ENCODE measurements at places on chromosomes 5 and 9.
A peak's percentile ranks its signal among the peaks of the same experiment; 100 is the strongest.

GRCh38 chr5:61308712-61309111, 23.3 kb upstream of the ZSWIM6 start:
- DNase-seq = no peak

DNA sequence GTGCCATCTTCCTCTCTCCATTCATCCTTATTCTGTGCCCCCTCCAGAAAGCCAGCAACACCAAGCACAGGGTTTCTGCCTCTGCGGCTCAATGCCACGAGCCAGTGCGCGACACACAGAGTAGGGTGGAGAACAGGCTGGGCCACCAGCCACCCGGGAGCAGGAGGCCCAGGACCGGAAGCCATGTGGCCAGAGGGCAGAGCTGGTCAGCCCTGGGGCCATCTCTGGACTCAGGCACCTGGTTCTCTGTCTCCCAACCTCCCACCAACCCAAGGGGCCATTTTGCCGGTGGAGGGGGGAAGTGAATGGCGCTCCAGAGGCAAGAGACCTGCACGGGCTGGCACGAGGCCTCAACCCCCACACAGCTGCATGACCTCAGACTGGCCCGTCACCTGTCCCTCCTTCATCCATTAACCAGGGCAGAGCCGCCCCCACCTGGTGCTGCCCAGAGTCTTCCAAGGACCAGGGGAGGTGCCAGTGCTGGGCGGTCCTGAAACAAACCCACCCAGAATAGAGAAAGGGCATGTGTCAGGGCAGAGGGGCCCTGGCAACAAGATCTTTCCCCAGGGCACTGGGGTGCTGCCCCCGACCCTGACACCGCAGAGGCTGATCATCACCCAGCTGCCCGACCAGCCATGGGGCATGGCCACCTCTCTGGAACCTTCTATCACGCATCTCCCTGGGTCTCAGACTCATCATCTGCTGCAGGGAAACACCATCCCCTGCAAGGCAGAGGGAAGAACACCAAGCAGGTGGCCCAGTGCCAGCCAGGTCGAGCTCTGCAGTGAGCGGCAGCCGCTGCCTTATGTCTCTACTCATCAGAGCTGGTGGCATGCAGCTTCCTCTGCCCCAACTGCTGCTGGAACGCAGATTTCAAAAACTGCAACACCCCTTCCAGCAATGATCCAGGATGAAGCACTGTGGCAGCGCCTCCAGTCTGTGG, 11.9 kb downstream of the VAV2 start:
- no peak for DNase-seq

- DNase-seq = peak; percentile 55
Observed at GRCh38 chr5:180090769-180091546, 19.4 kb upstream of the RNF130 start.

GRCh38 chr9:87547671-87548081, 50.0 kb downstream of the DAPK1 start:
- DNase-seq = no peak

DNA sequence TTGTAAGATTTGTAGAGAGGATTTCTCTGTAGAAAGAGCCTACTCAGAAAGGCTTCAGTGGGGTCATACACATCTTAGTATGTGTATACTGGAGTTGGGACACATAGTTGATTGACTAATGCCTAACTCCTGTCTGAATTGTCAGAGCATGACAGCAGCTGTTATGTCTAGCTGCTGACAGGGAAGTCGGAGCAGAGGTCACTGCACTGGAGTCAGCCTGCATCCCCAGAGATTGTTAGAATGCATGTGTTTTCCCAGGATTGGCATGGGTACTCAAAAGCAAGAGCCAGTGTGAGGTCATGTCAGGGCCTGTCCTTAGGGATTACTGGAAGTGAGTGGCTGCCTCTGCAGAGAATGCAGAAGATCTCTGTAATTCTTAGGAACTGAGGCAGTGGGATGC, 82.7 kb downstream of the ITGA1 start:
- no peak for DNase-seq

GRCh38 chr5:2357309-2357708, 394.2 kb downstream of the IRX2 start:
- no peak for DNase-seq

- no peak for DNase-seq
Observed at GRCh38 chr9:114930056-114930812, at the start of gene TNFSF8. TNFSF8 (minus strand) TSS chr9:114930591; CDS start chr9:114930303, 288 bp downstream.

GRCh38 chr9:14051419-14051818, 262.5 kb downstream of the NFIB start:
- no peak for DNase-seq

DNA sequence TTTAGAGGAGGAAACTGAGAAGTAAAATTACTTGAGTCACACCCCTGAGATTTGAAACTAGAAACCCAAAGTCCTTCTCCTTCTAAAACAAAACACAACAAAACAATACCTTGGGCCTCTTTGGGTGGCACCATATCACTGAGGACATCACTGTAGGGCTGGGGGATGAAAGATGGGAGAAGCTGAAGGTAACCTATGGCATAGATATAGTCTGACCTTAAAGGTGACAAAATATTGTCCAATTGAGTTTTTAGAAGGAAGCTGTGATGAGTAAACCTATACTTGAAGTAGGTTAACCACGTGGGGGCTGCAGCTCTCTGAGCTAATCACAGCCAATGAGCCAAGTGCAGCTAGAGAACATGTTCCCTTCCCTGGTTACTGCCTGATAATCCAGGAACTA, 167.4 kb upstream of the CD180 start:
- DNase-seq = no peak

DNA sequence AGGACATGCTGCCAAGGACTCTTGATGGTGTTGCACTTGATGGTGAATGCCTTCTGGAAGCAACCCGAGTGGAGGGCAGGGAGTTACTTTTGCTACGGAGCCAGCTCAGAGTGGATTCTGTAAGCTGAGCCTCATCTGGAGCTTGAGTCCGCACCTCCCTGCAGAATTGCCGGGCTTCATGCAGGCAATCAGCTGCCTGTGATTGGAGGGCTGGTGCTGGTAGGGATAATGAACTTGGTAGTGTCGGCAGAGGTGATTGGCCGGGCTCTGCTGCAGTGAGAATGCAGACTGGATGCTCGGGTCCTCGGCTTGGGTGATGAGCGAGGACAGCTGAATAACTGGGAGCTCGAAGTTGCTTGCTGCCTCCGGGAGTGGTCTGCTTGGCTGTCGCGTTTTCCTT, 23.1 kb downstream of the SLC25A25 start:
- DNase-seq = no peak

GRCh38 chr9:3502560-3503398, 23.0 kb downstream of the RFX3 start:
- DNase-seq = peak; percentile 60

DNA sequence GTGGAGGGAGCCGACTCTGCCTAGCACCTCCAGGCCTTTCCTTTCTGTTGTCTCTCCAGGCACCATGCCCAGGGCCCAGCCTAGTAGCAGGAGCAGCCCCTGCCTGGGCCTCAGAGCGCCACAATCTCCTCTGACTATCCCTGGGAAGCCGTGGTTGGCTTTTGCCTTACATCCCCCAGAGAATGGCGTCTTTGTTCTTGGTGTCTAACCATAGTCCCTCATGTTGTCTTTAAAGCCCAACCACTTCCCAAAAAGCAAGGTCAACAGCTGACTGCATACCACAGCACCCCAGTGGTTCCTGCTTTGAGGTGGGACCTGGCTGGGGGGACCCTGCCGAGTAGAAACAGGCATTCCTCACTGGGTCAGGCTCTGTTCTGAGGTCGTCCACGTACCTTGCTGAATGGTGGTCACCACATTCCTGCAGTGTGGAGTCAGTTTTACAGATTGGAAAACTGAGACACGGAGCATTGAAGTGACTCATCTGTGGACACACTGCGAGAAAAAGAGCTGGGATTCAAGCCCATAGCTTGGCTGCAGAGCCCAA, 13.7 kb upstream of the CERCAM start:
- DNase-seq = no peak

DNA sequence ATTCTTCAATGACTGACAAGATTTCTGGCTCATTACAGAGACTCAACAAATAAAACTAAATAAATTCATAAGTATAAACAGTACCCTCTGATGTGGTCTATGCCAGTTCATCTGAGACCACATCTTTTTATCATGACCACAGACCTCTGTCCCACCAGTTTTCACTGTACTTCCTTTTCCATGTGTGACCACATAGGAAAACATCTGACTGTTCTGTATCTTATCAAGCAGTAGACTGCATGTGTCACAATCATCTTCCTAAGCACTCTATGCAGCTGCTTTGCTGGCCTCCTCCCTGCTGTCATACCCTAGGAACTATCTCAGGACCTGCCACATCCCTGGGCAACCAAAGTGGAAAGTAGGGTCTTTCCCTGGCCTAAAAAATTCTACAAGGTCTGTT, 205.0 kb upstream of the ZNF462 start:
- no peak for DNase-seq

DNA sequence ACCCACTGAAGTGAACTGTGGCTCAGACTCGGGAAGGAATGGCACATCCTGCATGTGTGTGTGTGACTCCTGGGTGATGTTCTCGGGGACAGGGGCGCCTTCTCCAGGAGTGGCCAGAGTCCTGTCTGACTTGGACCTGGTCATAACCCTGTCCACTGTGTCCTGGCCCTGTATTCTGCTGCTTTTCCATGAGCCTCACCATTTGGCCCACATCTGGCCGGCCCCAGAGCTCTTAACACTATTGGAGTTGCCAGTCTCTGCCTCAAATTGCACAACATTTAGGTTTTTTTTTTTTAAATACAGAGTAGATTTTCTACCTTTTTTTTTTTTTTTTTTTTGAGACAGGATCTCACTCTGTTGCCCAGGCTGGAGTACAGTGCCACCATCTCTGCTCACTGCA, 278.3 kb upstream of the TUT7 start:
- DNase-seq = no peak

- no peak for DNase-seq
Observed at GRCh38 chr9:69020301-69021145, 6.6 kb upstream of the PRKACG start.

- DNase-seq = no peak
Observed at GRCh38 chr9:87119328-87119881, 172.1 kb upstream of the GAS1 start.

DNA sequence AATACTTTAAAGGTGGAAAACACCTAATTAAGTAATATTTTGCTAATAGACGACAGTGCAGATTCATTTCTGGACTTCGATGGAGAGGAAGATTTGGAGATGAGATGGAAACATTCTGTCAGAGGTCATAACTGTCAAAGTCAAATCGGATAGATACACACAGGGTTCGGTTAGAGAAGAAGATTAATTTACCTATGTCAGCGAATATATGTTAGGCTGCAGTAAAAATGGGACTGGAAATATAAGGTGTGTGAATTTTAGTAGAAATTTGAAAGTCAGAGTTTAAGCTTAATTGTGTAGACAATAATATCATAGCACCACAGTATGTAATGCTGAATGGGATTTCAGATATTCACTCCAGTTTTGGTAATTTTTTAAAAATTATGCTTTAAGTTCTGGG, 1020.3 kb upstream of the ACO1 start:
- DNase-seq = no peak

GRCh38 chr9:91033270-91033669, 231.7 kb downstream of the SYK start:
- no peak for DNase-seq

GRCh38 chr5:157761690-157762621, 18.4 kb downstream of the LSM11 start:
- peak; percentile 73 for DNase-seq

GRCh38 chr9:20009606-20010005, 220.8 kb upstream of the SLC24A2 start:
- DNase-seq = no peak

GRCh38 chr9:81411961-81412360, 277.4 kb downstream of the TLE1 start:
- DNase-seq = no peak

- DNase-seq = peak; percentile 84
Observed at GRCh38 chr9:128034821-128035652, 32.1 kb downstream of the NAIF1 start.

GRCh38 chr5:15492545-15492944, 7.4 kb upstream of the FBXL7 start:
- no peak for DNase-seq

- no peak for DNase-seq
Observed at GRCh38 chr5:113236536-113237288, 198.1 kb downstream of the TSSK1B start.

DNA sequence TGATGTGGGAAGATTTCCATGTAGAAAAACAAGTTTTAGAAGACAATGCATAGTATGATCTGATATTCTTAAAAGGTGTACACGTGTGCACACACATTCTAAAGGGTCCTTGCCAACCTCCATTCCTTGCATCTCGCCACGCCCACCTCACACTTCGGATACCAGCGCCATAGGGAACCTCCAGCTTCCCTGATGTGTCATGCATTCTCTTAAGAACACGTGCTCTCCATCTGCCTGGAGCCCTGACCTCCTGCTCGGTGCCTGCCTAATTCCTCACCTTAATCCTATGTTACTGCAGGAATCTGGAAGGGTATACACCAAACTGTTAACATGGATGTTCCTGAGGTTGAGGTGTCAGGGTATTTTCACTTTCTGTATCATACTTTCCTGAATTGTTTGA, 63.1 kb downstream of the PTCD2 start:
- DNase-seq = no peak

GRCh38 chr5:14416621-14417275, 164.8 kb upstream of the OTULINL start:
- DNase-seq = no peak

GRCh38 chr9:80787636-80788035, 901.7 kb downstream of the TLE1 start:
- DNase-seq = no peak

DNA sequence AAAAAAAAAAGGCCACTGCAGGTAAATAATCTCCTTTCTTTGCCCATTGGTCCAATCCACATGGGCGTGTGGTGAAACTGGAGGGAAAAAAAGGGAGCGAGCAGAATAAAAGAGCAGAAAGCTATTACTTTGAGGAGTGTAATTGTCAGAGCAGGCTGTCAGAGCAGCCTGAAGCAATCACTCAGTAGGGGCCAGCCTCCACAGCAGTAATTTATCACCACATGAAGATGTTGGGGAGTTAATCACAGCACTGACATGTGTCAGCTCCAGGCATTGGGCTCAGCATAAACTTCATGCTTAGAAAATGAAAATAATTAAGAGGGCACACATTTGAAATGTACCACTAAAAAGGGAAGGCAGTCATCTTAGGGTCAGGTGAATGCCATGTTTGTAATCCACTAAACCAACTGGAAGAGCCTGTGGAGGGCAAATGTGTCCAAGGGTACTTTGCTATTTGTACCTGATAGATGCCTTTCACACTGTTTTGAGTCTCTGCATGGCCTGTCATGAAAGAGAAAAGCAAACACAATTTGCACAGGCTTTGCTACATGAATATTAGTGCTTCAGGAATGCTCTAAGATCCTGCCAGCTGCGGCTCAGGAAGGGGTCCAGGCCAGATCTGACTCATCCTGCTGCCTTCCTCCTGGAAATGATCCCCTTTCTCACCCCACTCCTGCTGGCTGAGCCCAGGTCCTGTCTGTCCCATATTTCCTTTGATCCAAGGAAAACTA, 2.9 kb upstream of the PTGER4 start:
- DNase-seq = peak; percentile 56

DNA sequence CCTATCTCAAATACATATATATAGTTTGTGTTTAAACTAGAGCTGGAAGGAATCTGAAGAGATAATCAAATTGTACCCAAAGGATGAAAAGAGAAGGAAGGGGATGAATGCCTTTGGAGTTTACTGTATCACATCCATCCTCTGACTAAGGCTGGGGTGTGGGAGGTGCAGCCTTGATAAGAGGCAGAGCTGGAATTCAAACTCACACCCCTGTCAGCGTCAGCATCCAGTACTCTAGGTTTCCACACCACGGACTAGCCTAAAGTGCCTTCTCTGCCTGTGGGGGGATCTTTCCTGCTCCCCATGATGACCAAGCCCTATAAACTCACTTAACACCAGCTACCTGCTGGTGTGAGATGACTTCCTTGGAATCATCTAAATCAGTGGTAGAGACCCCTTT, 48.1 kb downstream of the EPB41L4B start:
- DNase-seq = no peak

Data from NCI-H2081 (cell line).